Memory B cell (primary cell): ENCODE measurements at places on chromosomes 16 and 17.

DNA sequence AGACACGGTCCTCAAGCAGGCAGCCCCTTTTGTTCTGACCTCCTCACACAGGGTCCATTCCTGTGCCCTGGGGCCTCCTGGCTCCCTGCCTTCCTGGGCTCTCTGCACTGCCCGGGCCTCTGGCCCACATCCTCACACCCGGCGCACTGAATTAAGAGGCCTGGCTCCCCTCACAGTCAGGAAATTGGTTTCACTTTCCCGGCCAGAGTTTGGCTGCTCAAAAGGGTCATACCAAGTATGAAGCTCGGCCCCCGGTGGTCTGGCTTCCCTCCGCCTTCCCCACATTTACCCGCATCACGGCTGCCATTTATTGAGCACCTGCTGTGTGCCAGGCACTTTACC is 220.0 kb downstream of the NTN1 start:
- no peak for DNase-seq

DNA sequence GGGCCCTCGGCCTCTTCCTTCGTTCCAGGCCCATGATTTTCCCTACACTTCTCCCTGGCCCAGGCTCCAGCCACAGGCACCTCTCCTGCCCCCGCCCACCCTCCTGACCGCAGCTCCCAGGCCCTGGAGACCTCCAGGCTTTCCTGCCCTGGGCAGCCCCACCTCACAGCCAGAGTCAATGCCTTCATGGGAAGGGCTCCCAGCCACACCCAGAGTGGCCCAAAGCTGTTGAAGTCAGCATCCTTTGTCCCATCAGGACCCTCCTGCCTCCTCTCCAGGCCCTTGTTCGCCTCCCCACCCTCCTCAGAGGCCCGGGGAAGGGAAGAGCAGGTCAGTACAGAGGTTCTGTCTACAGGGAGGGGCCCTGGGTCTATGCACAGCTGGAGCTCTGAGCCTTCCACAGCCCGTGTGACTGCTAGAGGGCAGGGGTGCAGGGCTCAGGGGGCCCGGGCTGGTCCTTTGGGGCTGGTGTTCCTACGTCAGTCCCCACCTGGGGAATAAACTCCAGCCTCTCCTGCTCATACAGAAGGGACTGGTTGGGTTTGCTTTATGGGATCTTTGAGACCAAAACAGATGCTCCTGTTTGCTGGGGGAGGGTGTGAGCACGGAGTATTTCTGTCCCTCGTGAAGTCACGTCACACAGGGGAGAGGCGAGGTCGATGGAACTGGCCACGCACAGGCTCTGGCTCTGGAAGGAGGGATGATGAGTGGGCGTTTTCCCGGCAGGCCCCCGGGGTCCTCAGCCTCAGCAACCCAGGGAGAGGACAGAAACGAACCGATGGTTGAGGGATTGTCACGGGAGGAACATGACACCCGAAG is 20.3 kb downstream of the TRARG1 start:
- no peak for DNase-seq

DNA sequence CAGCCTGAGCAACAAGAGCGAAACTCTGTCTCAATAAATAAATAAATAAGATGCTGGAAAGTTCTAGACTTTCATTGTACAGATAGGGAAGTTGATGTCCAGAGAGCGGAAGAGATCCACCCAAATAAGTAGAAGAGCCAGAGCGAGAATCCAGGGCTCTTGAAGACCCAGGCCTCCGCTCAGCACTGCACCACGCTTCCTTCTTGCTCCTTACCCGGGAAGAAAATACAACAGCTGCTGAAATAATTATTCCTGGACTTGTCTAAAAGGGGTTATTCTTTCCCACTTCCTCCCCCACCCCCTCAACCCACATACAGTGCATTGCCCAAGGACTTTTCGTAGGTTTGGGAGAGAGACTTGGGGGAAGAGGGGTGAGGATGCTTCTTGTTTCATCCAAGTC is 26.7 kb downstream of the CDK5RAP3 start:
- DNase-seq: no peak

DNA sequence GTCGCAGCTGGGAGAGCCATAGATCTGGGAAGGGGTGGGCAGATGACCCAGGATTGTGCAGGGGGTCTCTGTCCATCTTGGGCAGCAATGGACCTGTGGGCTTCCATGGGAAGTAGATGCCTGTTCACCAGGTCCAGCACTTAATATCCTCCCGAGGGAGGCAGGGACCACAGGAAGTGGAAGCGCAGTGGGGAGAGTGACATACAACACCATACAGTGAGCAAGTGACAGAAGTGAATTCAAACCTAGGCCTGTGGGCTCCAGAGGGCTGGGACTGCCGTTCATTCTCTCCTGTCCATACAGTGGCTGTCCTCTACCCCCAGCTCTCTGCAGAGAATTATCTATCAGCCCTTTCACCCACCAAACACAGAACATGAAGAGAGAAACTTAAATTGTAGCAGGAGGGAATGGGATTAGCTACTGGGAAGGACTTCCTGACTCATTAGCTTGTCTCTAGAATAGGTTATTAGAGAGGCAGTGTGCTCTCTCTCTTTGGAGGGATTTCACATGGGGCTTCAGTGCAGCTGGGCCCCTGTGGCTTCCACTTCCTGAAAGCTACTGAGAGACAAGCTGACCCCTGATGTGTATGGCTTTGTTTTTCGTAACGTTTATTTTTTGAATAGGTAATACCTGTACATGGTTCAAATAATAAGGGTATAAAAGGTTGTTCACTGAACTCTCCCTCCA is 13.1 kb upstream of the SEZ6 start:
- no peak for DNase-seq
